Cortex of kidney (tissue), 1 donor: ENCODE measurements at places on chromosomes 3 and 15.

- DNase-seq, result no peak
These were observed 38.8 kb upstream of the RNF7 start for GRCh38 chr3:141699324-141699723.

DNA sequence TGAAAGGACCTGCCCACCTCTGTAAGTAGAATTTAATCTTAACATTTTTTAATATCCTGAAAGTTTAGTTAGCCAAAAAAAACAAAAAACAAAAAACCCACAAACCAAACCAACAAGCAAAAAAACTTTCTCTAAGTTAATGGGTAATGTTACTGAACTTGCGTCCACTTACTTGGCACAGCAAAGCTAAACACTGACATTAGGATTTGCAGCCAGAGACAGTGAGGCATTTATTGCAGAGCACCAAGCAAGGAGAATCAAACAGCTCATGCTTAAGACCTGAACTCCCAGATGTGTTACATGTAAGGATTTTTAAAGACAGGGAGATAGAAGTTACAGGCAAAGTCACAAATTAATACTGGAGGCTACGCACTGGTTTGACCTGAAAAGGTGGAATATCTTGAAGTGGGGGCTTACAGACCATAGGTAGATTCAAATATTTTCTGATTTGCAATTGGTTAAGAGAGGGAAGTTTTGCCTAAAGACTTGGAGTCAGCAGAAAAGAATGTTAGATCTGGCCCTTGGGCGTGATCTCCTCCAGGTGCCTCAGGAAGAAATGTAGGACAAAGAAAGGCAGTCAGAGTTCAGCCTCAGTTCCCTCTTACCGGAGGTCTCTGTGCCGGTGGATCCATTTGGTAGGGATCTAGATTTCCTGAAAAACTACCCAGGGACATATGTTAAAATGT lies 205.0 kb downstream of the ADAMTSL3 start:
- no peak for DNase-seq

GRCh38 chr15:27327467-27328025 lies 356.6 kb downstream of the GABRG3 start:
- DNase-seq, result no peak

GRCh38 chr3:127325629-127325961 lies 37.7 kb upstream of the PRR20G start:
- no peak for DNase-seq

DNA sequence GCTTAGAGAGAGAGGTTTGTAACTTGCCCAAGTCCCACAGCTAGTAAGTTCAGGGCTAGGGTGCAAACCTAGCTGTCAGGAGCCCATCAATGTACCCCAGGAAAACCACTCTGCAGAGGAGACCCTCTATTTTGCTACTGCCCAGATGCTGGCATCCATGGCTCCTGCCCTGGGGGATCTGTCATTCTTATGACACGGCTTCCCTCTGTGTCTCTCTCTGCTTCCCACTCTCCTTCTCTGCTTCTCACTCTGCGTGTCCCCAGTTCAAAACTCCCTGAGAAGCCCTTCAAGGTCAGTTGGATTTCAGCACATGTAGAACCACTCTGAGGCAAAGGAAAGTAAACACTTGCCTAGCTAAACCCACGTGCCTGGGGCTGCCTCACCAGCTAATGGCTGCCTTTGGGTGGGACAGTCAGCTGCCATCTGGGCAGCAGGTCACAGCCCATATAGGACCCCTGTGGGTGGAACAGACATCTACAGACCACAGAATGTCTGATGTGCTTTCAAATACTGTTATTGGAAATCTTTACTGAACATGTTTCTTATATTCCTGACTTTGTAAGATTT lies 29.4 kb upstream of the SLCO2A1 start:
- DNase-seq, result no peak

DNA sequence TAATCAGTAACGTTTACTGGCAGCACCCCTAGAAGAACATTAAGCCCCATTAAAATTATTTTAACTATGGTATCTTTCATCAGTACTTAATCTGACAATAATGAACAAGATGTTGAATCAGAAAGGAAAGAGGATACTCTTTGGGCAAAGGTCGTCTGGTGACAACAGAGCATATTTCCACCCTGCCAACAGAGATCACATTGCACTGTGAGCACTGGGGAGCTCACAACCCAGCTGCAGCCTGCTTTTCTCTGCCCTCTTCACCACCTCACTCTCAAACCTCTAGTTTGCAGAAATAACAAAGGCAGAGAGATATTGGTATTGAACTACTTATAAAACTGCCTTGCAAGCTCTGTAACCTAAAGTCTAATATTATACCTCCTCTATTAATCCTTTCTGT lies 130.0 kb downstream of the FBN1 start:
- DNase-seq, result no peak

DNA sequence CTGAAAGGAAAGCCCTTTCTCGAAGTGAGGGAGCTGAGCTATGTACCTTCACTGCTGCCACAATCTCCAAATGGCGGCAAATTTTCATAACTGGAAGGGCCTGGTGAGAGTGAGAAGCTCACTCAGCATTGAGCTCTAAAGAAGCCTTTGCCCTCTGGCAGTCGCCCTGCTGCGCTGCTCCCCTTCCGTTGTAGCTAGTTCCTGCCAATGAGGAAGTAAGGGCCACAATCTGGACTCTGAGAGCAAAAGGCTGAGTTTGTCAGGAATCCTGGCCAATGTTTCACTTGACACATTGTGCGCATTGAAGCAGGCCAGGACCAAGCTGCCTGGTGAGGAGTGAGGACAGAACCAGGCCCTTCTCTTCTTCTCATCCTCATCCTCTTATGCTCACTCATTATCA lies 579.5 kb downstream of the PDCD6IP start:
- DNase-seq, result no peak

GRCh38 chr15:53472883-53473282 lies 286.6 kb downstream of the WDR72 start:
- DNase-seq, result no peak

- DNase-seq, result no peak
These were observed 4.3 kb downstream of the PPIB start for GRCh38 chr15:64158363-64159134.

DNA sequence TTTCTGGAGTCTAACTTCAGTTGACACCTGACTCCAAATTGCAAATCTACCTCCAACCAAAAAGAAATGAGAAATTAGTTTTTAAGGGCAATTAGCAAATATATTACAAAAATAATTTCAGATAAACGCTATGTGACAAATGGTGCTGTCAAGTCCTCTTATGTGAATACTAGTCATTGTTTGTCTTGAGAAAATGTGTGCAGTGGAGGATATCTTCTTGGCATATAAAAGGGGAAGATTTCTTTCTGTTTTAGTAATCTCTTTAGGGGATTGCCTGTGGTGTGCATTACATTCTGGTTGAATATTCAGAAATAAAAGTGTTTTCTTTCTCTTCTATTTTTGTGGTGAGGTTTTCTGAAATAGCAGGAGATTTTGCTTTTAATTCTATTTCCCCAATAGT lies 3.0 kb upstream of the GCSAM start:
- DNase-seq, result no peak

- DNase-seq, result no peak
These were observed 6.0 kb downstream of the TMED3 start for GRCh38 chr15:79316864-79317263.

GRCh38 chr3:37457378-37458065 lies 283.1 kb upstream of the LRRFIP2 start:
- DNase-seq, result no peak

- DNase-seq, result no peak
These were observed 20.5 kb downstream of the FGD5 start for GRCh38 chr3:14839236-14839635.

DNA sequence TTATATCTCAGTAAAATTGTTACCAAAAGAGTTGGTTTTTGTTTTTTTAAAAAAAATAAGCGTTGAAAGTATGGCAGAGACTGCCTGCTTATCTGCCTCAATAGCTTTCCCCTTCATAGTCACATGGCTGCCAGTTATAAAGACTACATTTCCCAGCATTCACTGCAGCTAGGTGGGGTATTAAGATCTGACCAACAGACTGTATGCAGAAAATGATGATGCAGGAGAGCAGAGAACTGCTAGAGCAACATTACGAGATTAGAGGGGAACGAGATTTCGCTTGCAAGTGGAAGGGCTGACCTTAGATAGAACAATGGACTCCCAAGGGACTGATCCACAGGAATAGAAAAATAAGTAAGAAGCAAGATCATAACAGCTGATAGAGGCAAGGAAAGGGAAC lies 14.3 kb downstream of the RHOA start:
- DNase-seq, result no peak

DNA sequence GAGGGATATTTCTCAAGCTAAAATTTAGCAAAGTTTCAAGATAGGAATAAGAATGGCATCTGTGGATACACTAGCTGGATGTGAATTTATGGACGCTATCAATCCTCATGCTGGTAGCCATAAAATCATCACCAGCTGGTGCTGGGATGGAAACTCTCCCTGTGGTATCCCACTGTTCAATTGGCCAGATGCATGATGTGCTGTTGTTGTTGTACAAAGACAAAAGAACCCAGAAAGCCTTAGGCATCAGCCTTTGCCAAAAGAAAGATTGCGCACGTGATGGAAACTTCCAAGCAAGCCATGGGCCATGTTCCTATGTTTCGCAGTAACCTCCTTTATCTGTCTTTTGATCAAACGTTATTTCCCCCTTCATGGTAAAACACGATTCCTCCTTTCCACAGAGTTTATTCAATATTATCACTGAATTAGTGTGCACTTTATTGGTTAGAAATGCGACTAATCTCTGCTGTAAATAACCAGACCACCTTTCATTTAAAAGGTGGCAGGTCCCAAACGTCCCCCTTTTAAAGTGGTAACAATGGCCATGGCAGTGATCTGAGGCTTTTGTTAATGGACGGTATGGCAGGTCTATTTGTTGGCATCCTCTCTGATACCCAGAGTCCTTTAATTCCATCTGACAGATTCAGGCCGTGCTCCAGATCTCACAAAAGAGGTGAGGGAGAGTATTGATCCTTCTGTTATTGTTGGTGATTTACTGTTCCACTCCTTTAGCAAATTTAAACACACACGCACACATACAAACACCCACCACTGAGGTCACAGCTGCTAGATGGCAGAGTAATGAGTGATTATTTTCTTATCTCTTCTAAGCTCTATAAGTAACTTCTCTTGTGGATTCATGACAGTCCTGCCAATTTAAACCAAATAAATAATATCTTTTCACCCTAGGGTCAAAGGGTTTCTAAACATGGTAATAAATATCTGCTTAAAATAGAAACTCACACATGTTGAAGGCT lies 291.2 kb upstream of the KCNMB2 start:
- no peak for DNase-seq

DNA sequence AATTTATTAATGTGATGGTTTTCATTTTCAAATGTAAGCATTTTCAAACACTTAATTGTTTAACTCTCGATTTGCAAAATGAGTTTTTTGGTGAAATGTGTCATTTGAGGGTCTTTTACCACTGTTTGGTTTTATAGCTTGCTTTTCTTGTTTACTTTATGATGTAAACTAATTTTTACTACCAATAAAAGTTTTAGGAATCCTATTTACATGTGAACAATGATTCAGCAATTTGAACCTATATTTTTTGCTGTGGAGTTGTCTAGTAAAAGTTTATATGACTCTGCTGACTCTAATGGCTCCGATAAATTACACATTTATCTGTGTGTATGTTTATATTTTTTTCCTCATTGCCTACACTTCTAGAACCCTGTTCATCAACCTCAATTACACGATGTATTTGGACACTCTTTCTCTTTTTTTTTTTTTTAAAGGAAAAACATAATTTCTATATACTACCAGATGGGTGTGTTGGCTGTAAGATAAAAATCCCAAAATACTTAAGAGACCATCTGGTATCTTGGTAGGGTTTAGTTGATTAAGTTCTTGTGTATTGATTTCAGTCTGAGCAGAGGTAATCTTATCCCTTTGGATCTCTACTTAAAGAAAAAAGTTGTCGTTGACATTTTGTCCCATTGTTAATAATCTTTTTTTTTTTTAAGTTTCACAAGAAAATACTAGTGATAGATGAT lies 89.5 kb downstream of the PTPRG start:
- no peak for DNase-seq

DNA sequence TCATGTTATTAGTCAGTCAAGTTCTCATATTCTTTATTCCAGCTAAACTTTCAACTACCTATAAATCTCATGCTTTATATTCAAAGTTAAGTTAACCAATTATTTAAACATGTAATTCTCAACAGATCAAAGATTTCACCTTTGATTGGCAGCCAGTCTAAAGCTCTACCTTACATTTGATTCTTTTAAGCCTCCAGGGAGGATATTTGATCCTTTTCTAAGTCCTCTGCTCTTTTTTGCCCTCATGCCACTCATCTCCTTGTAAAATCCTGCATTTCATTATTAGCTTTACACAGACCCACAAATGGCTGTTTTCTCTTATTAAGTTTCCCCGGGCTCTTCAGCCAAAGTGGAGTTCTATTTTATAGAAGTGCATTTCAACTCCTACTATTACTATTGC lies 134.1 kb downstream of the NLGN1 start:
- no peak for DNase-seq

GRCh38 chr3:134228479-134228878 lies 22.2 kb downstream of the RYK start:
- DNase-seq, result no peak
